ENCODE measurements at places on chromosomes 1 and 21.

GRCh38 chr21:17433730-17434129 is 79.1 kb upstream of the CXADR start:
- DNase-seq: no peak

DNA sequence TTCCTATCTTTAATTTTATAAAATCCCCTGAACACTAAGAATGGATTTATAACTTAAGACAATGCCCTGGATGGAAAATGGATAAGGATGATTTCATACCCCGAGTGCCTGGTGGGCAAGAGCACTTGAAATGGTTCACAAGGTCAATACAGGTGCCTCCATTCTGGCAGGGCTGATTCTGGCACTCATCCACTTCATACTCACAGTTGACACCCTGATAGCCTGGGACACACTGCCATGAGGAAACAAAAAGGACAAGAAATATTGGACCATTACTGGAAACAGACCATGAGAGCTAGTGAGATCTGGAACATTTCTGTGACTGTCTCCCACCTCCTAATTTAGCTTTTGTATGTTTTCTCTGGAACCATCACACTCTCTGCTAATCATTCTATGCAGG is 39.1 kb upstream of the ADAM30 start:
- DNase-seq: no peak

GRCh38 chr1:58361134-58361533 is 185.4 kb downstream of the OMA1 start:
- no peak for DNase-seq

- DNase-seq: no peak
Observed at GRCh38 chr1:40344597-40344996, 27.5 kb upstream of the COL9A2 start.

GRCh38 chr1:21657456-21658190 is 11.5 kb downstream of the RAP1GAP start:
- DNase-seq: no peak

DNA sequence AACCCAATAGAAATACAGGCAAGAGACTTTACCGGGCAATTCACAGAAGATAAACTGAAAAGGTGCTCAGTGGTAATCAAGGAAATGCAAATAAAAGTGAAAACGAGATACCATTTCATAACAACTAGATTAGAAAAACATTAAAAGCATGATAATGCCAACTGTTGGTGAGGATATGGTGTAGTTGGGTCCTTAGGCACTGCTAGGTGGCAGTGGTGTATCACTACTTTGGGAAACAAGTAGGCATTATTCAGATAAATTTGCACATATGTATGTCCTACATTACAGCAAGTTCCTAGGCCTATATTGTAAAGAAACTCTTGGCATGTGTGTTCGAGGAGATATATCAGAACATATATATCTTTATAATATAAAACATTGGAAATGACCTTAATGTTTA is 31.0 kb downstream of the AZIN2 start:
- DNase-seq: no peak

- no peak for DNase-seq
Observed at GRCh38 chr1:240242601-240243144, 151.0 kb downstream of the FMN2 start.

DNA sequence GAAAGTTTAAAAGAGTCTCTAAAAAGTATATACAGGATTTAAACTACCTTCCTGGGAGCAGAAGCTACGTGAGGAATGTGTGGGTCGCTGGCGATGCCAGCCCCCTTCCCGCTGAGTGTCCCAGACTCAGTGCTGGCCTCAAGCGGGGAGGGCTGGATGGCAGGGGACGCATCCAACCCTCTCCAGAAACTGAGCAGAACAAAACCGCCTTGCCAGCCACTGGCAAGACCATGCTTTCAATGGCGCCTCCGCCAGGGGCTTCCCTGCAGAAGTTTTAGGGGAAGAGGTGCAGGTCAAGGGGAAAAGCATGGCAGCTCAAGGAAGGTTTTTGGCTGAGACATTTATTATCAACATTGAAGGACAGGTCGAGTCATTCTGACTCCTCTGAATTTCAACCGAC is 26.1 kb downstream of the NADK start:
- DNase-seq: no peak

DNA sequence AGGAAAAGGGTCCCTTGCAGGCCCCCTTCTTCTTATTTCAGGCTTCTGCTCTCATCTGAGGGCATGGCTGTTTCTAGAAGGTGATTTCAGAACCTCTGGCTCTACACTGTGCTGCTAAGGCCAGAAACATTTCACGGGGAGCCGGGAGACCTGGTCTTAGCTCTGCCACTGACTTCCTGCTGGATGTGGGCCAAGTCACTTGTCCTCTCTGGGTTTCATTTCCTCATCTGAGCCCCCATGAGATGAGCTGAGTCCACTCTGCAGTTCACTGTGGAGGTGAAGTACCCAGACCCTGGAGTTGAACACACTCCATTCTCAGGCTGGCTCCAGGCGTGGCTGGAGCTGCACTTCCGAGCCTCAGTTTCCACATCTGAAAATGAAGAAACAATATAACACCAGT is 2.1 kb downstream of the PADI1 start:
- no peak for DNase-seq

- DNase-seq: no peak
Observed at GRCh38 chr1:245039196-245039595, 115.6 kb upstream of the KIF26B start.

DNA sequence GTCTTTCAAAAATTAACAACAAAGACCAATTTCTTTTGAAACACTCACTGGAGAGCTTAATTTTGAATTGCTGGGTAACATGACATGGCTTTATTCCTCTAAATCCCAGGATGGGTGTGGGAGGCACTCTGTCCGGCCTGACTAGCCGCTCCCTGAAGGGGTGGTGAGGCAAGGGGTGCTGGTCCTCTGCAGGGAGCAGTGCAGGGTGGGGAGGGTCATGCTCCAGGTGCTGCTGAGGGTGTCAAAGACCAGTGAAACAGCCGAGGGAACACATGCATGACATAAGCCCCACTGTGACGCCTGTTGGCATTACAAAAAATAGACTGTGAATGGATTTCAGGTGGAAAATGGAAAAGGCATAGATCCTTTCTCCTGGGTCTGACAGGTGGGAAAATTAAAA is 223.7 kb downstream of the VAV3 start:
- DNase-seq: no peak

GRCh38 chr1:191240925-191241324 is 763.3 kb upstream of the BRINP3 start:
- no peak for DNase-seq

- no peak for DNase-seq
Observed at GRCh38 chr1:209583408-209583807, at the start of gene CAMK1G. CAMK1G (plus strand) TSS chr1:209583714; CDS start chr1:209594984, 11,270 bp downstream.

GRCh38 chr1:108179018-108179417 is 21.1 kb downstream of the SLC25A24 start:
- DNase-seq: no peak

DNA sequence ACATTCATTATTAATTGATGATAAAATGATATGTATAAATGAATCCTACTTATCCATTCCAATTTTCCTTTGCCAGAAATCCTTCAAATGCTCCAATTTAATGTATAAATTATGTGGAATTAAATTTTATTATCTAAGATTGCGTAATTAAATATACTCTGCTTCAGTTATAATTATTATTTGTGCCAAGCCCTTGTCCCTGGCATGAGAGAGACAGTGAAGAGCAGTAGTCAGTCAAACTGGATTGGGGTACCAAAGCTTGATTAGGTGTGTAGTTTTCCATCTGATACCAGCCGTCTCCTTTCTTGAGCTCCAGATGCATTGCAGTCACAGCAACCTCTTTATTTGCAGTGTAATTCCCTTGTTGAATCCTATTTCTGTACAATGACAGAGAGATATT is 22.4 kb upstream of the MTF2 start:
- DNase-seq: no peak

- DNase-seq: no peak
Observed at GRCh38 chr1:83742446-83742845, 256.5 kb downstream of the TTLL7 start.

DNA sequence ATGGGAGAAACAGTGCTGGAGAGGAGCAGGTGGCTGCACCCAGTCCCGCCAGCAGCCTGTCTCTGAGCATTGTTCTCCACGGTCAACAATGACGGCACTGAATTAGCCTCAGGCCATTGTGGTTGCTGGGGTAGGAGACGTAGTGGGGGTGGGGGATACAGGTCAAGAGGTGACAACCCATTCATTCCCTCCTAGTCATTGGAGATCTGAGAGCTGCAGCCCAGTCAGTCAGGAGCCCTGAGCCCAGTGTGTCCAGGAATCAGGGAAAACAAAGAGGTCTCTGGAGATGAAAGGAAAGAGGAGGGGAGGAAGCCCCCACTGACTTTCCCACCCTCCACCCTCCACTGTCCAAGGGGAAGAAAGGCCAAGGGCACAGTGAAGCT is 15.3 kb downstream of the SMIM12 start:
- no peak for DNase-seq

DNA sequence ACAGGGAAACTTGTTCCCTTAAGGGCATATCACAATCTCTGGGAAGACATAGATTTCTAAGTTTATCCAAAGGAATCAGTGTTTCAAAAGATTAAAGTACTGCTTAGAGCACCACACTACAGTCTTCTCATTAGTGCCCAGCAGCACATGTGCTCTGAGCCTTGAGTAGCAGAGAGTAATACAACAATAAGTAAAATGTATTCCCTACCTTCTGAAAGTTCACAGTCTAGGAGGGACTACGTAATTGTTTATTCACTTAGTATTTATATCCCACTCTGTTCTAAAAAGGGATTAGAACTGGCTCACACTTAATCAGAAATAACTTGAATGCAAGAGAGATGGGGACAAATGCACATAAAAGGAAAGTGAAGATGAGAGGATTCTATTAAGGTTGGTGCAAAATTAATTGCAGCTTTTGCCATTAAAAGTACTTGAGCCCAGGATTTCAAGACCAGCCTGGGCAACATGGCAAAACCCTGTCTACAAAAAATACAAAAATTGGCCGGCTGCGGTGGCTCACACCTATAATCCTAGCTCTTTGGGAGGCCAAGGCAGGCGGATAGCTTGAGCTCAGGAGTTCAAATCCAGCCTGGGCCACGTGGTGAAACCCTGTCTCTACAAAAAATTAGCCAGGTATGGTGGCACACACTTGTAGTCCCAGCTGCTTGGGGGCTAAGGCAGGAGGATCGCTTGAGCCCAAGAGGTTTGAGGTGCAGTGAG is 9.0 kb downstream of the SYNC start:
- no peak for DNase-seq

Measured in cerebellar nuclear complex (tissue), 1 donor.